Activated naive CD8-positive, alpha-beta T cell treated with anti-CD3 and anti-CD28 coated beads, Interleukin-2, amount 50 U/mL, for 24 hours (primary cell): ENCODE measurements at places on chromosomes 13 and 19.
A peak's percentile ranks its signal among the peaks of the same experiment; 100 is the strongest.

DNA sequence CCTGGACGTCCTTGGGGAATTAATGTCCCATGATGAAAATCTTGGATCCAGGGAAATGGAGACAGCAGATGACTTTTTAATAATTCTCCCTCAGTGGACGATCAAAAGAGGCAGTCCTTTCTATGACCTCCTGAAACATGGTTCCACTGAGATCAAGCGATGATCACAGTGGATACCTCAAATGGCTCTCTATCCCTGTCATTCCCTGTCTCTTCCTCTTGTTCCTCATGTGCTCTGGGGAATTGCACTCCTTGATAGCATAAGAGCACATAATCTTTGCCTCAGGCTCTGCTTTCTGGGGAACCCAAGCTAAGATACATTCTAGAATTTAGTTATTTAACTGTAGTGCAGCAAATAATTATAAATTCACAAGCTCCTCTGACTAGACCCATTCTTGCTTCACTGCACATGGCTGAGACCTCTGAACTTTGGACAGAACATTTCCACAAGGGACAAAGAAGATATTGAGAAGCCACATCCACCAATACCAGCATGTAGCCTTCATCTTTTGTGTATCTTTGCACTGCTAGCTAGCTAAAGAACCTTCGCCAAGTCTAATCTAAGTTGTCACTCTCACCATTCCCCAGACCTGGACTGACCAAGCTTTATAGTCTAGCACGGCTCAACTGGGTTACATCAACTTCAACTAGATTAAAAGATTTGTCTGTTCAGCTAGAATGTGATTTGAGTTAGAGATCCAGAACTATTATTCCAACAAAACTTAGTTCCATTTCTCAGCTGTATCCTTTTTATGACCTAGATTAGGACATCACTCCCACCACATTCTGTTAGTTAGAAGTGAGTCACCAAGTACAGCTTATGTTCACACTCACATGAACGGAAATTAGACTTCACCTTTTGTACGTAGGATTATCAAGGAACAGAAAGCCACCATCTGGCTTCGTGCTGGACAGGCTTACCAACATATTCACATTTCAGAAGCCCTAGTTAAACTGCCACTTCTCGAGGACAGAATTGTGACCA is 142.7 kb downstream of the SUCLA2 start:
- H3K4me3 ChIP-seq, result no peak overlapping the region
- no peak overlapping the region for H3K27ac ChIP-seq
- no peaks in the 10 kb centered on the region for H3K4me1 ChIP-seq
- peaks cover 7% of the 10 kb centered on the region for H3K27me3 ChIP-seq
- no peak for DNase-seq

GRCh38 chr13:112970552-112971287 is 1.7 kb downstream of the MCF2L start:
- no peak overlapping the region for H3K27ac ChIP-seq
- no peak for DNase-seq

DNA sequence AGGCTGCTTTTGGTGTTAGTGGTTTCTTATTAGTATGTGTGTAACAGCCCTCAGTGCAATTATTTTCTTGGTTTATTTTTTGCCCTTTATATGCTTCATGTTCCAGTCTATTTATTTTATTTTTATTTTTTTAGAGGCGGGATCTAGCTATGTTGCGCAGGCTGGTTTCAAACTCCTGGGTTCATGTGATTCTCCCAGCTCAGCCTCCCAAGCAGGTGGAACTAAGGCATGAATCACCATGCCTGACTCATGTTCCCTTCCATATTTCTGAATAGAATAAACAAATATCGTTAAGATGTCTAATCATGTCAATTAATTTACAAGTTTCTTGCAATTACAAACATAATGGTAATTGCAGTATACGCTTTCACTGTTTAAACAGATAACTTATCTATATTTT is 11.7 kb downstream of the SKA3 start:
- H3K27me3 ChIP-seq, result no peaks in the 10 kb centered on the region
- no peak for DNase-seq
- H3K27ac ChIP-seq, result no peak overlapping the region
- H3K4me1 ChIP-seq, result no peaks in the 10 kb centered on the region
- no peak overlapping the region for H3K4me3 ChIP-seq
- peaks cover 33% of the 10 kb centered on the region for H3K36me3 ChIP-seq

GRCh38 chr13:37303606-37304005 is 198.1 kb upstream of the CSNK1A1L start:
- DNase-seq, result no peak
- H3K27ac ChIP-seq, result no peak overlapping the region
- H3K36me3 ChIP-seq, result no peaks in the 10 kb centered on the region
- H3K4me1 ChIP-seq, result no peaks in the 10 kb centered on the region
- H3K27me3 ChIP-seq, result no peaks in the 10 kb centered on the region

DNA sequence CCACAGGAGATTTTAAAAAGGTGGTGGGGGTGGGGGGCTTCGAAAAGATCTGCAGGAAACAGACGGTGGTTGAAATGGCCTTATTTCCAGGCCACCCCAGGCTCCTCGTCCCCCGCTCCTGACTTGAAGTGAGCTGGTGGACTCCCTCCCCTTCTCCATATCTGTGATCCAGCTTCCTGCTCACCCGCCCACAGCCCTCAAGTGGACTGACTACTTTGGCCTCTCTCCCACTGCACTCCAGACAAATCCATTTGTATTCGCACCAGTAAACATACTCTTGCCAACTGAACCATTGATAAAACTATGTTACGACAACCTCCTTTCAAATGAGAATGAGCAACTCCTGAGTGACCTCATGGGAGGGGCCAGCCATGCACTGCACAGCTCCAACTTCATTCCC is 259.5 kb downstream of the COL4A1 start:
- H3K4me1 ChIP-seq, result no peaks in the 10 kb centered on the region
- H3K4me3 ChIP-seq, result no peak overlapping the region
- H3K27me3 ChIP-seq, result peaks cover 18% of the 10 kb centered on the region
- no peaks in the 10 kb centered on the region for H3K36me3 ChIP-seq

GRCh38 chr13:41811588-41812021 is 149.3 kb downstream of the VWA8 start:
- H3K4me3 ChIP-seq, result no peak overlapping the region
- peaks cover 61% of the 10 kb centered on the region for H3K36me3 ChIP-seq
- peaks cover 15% of the 10 kb centered on the region for H3K4me1 ChIP-seq
- DNase-seq, result no peak
- H3K27ac ChIP-seq, result no peak overlapping the region

- H3K27ac ChIP-seq, result no peak overlapping the region
- peaks cover 9% of the 10 kb centered on the region for H3K36me3 ChIP-seq
- H3K4me1 ChIP-seq, result peaks cover 75% of the 10 kb centered on the region
- H3K27me3 ChIP-seq, result no peaks in the 10 kb centered on the region
- H3K4me3 ChIP-seq, result no peak overlapping the region
Measured at GRCh38 chr13:46575301-46575771, 22.4 kb downstream of the LRCH1 start.

DNA sequence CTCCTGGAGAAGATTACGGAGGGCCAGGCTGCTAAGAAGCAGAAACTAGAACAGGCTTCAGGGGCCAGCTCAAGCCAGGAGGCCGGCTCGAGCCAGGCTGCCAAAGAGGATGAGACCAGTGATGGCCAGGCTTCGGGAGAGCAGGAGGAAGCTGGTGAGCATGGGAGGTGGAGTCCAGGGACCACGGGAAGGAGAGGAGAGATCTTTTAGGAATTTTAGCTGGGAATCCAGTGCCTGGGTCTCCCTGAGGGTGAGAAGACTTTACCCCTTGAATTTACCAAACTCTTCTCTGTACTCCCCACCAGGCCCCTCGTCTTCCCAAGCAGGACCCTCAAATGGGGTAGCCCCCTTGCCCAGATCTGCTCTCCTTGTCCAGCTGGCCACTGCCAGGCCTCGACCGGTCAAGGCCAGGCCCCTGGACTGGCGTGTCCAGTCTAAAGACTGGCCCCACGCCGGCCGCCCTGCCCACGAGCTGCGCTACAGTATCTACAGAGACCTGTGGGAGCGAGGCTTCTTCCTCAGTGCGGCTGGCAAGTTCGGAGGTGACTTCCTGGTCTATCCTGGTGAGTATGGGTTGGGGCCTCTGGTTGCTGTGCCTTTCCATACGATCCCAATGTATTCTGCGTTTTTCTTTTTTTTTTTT is 824 bp downstream of the TSEN34 start:
- no peaks in the 10 kb centered on the region for H3K27me3 ChIP-seq
- no peak for DNase-seq
- H3K36me3 ChIP-seq, result peaks cover 25% of the 10 kb centered on the region
- H3K4me1 ChIP-seq, result peaks cover 30% of the 10 kb centered on the region
- H3K27ac ChIP-seq, result peak overlapping the region; percentile 88

DNA sequence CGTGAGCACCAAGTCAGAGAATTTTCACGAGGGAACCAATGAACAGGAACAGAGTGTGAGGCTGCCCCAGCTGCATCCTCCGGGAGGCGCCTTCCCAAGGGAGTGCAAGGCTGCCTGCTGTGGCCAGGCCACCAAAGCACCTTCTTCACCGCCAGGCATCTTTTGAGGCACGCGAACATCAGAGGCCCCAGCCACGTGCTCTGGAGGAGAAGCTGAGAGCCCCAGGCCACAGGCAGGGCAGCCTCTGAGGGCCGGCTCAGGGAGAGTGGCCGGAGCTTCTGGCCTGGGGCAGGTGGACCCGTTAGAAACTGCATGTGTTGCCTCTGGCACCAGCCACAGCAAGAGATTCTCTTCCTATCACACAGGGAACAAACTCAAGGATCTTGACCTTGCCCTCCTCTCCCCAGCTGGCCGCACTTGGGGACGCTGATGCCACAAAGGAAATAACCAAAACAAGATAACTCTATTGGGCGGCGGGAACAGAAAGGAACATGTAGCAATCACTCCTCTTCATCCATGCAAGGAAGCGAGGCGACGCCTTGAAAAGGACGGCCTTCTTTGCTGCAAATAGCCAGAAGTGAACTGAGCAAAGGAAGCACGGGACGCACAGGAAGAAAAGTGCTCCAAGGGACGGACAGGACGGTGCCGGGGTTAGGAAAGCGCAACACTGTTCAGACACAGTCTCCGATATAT is 19.9 kb downstream of the GAS6 start:
- peaks cover 3% of the 10 kb centered on the region for H3K27me3 ChIP-seq
- no peaks in the 10 kb centered on the region for H3K36me3 ChIP-seq
- peaks cover 27% of the 10 kb centered on the region for H3K4me1 ChIP-seq

GRCh38 chr13:28659621-28659970 is 666 bp downstream of the POMP start:
- peaks cover 55% of the 10 kb centered on the region for H3K4me1 ChIP-seq
- H3K36me3 ChIP-seq, result peaks cover 46% of the 10 kb centered on the region
- no peaks in the 10 kb centered on the region for H3K27me3 ChIP-seq
- H3K4me3 ChIP-seq, result peak overlapping the region; percentile 87

DNA sequence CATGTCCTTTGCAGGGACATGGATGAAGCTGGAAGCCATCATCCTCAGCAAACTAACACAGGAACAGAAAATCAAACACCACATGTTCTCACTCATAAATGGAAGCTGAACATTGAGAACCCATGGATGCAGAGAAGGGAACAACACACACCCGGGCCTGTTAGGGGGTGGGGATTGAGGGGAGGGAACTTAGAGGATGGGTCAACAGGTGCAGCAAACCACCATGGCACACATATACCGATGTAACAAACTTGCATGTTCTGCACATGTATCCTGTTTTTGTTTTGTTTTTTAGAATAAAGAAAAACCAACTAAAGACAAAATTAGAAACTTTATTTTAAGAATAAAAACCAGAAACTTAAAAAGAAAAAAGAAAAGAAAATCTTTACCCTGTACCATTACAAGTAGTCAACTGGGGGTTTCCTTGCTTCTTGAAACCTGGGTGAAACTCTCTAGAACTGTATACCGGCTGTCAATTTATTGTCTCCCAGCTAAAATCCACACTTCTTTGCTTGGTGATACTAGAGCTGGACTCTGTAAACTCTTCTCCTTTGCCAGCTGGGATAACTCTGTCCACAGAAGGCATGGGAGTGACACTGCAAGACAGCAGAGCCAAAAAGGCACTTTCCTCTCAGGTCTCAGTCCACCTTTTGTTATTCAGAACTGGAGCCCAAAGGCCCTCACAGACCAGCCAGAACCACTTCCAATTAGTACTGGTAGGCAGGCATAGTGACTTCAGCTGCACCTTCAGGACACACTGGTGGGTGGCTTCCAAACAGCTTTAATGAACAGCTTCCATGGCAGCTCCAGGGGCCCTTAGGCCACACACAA is 9.0 kb downstream of the MICU2 start:
- no peaks in the 10 kb centered on the region for H3K27me3 ChIP-seq
- DNase-seq, result no peak
- H3K27ac ChIP-seq, result no peak overlapping the region

GRCh38 chr13:98547455-98547854 is 29.5 kb downstream of the STK24 start:
- no peak overlapping the region for H3K4me3 ChIP-seq
- H3K27ac ChIP-seq, result no peak overlapping the region
- peaks cover 87% of the 10 kb centered on the region for H3K4me1 ChIP-seq
- H3K36me3 ChIP-seq, result peaks cover 43% of the 10 kb centered on the region
- no peak for DNase-seq
